Left cardiac atrium (tissue), 4 donors: ENCODE measurements at places on chromosomes 13 and 19. TPM values are rescaled to one million over a fixed set of nuclear protein-coding genes. Genes with fewer than 3 reads are reported as not detected.

Gene VSIG10L
- 1.8 TPM for total RNA-seq

Gene LATS2
- total RNA-seq = 19.3 TPM

Gene MBD3L3
- not detected for total RNA-seq

- no peak for DNase-seq
Observed at GRCh38 chr13:110553417-110553816, 8.1 kb downstream of the RAB20 start.

GRCh38 chr13:98892821-98893220 is 85.0 kb downstream of the DOCK9 start:
- no peak for DNase-seq
